ENCODE measurements at places on chromosomes 3 and 15. TPM values are rescaled to one million over a fixed set of nuclear protein-coding genes. Genes with fewer than 3 reads are reported as not detected.

The CCDC54 gene
- total RNA-seq, result not detected

- DNase-seq, result no peak
These were observed 678.0 kb upstream of the GRM7 start for GRCh38 chr3:6182909-6183308.

The RAMAC gene
- 29.7 TPM for total RNA-seq

GRCh38 chr15:74345051-74345450, 22.4 kb downstream of the CYP11A1 start:
- no peak for DNase-seq

The NRROS gene
- total RNA-seq, result 0.52 TPM

The ZBTB11 gene
- total RNA-seq, result 16.6 TPM

GRCh38 chr15:65579762-65580161, 31.2 kb downstream of the INTS14 start:
- DNase-seq, result no peak

DNA sequence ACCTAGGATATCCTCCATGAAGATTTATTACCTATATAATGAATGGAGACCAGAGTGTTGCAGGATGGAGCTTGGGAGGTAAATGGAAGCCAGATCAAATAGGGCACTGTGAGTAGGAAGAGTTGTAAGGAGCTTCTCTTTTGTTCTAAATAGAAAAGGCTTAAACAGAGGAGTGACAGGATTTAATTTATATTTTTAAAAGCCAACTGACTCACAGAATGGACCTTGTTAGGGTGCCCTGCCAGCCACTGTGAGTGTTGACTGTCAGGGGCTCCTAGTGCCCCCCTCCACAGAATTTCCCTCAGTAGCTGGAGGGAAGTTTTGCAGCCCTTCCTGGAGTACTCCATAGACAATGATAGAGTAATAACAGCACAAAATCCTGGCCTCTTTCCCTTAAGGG, 547.5 kb downstream of the MCTP2 start:
- DNase-seq, result no peak

DNA sequence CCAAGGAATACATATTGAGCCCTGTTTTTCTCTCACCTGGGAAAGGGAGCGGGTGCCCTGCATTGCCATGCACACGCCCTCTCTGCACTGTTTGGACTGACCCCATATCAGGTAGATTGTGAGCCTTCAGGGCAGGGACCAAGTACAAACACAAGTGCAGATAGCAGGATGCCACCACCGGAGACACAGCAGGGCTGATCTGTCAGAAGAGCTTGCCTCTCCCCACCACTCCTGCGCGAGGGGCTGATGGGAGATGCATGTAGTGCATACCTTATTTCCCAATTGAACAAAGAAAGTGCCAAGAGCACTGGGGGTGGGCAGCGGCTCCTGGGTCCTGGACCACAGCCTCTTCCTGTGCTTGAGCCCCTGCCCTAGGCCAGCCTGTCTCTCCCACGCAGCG, 9.0 kb upstream of the SLCO2A1 start:
- DNase-seq, result no peak

- no peak for DNase-seq
These were observed 30.5 kb upstream of the PRSS50 start for GRCh38 chr3:46748170-46748569.

DNA sequence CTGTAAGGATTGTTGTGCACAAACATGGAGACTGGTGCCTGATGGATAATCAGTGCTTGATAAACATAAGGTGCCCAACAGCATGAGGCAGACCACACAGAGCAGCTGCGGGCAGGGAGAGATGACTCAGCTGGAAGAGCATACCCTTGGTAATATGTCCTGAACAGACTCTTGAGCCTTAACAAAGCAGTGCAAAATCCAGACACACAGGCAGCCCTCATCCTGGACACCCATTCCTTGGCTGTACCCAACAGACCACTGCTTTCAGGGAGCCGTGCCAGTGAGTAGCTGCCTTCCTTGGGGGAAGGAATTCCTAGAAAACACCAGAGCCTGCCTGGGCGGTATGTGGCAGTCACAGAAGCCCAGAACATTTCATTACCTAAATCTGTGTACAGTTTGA, 156.2 kb downstream of the CLSTN2 start:
- DNase-seq, result no peak

- no peak for DNase-seq
These were observed 8.6 kb upstream of the MCF2L2 start for GRCh38 chr3:183437061-183437460.
